ENCODE measurements at places on chromosomes 7 and 10.
A peak's percentile ranks its signal among the peaks of the same experiment; 100 is the strongest.

- DNase-seq = no peak
Observed at GRCh38 chr7:52362521-52362920, 672.9 kb upstream of the POM121L12 start.

DNA sequence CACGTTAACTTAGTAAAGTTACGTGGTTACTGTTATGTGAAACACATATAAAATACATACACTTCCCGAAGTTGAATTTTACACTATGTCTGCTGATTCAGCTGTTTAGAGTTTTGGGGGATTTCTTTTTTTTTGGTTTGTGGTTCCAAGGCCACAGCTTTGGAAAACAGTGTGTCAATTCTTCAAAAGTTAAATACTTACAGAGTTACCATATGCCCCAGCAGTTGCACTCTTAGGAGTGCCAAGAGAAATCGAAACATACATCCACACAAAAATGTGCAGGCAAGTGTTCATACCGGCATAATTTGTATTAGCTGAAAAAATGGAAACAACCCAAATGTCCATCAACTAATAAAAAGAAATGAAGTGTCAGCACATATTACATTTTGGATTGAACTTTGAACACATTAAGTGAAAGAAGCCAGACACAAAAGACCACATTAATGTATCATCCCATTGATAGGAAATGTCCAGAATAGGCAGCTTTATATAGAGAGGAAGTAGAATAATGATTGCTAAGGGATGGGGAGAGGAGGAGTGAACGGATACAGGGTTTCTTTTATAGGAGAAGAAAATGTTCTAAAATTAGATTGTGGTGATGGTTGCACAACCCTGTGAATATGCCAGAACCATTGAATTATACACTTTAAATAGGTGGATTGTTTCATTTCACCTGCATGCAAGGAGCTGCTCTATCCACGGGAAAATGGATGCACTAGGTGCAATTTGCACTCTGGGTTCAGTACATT, 17.6 kb downstream of the APBB1IP start:
- DNase-seq = no peak

GRCh38 chr10:78969719-78970118, 99.0 kb upstream of the ZMIZ1 start:
- no peak for DNase-seq

DNA sequence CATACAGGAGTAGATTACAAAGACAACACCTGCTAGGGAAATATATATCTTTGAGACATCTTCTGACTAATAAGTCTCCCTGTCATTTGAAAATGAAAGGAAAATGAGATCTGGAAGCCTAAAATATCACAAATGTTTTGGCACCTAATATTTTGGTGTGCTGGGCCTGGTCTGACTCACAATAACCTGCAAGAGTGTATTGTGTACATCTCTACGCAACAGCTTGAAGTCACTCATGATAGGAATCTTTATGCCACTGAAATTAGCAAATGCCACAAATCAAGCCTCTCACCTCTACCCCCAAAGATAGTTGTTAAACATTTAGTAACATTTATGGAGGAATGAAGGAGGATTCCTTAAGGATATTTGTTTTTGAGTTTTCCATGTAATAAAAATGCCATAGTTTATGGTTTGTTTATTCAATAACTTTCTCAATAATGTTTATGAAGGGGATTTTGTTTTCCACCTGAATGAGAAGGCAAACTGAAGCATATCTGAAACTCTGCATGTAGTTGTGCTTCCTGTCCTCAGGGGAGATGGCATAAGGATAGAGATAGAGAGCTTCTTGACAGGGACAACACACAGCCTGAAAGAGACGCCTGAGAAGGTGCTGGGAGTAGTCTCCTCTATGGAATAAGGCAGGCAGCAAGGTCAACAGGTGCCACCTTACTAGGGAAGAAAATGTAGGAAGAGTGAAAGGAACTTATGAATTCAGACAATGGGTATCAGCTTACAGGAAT, 197.4 kb downstream of the AHR start:
- no peak for DNase-seq

DNA sequence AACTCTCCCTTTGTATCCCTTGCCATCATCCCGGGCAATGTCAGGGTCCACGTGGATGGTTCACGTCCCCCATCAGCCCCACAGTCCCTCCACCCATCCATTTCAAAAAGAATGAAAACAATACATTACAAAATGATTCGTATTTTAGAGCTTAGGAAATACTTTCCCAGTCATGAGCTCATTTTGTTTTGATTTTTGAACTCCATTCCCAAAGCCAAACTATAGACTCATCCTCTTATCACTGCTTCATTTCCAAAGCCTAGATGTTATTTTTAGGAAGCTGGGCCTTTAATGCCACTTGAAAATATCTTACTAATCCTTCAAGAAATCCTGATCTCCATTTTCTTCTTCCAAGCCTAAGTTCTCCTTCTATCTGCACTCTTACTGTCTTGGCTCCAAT, 72.1 kb downstream of the WNT2 start:
- no peak for DNase-seq

GRCh38 chr10:5490032-5490431, 9.3 kb downstream of the CALML5 start:
- no peak for DNase-seq

DNA sequence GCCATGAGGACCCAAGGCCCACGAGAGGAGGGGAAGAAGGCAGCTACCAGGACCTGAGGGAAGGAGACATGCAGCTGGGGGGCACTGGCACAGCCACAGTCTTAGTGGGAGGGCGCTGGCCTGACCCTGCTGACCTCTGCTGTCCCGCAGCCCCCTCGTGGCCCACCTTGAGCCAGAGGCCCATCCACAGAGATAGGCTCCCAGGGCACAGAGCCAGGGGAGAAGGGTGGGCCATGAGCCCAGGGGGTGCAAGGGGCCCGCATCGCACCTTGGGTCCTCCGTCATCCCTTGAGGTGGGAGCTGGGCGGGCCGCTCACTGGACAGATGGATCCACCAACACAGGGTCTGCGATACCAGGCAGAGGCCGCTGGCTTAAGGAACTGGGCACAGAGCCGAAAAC, 387.7 kb upstream of the PFKP start:
- no peak for DNase-seq

DNA sequence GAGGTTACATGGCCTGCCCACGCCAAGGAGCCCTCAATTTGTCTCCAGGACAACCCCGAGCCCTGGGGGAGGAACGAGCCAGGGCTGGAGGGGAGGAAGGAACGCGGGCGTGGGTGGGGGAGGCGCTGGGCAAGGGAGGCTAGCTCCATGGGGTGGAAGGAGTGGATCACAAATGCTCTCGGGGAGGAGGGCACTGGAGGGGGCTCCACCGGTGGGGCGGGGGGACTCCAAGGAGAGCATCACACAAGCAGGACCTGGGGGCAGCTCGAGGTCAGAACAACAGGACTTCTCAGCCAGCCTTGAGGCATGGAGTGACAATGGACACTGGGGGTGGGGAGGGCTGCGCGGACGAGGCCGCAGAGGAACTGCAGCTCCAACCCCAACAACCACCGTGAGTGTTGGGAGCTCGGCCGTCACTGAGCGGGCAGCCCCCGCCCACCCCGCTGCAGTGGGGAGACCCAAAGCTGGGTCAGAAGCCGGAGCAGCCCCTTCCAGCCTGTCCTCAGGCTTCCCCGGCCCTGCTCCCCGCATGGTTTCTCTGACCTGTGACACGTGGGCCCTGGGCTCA, 41.1 kb downstream of the STK32C start:
- no peak for DNase-seq

DNA sequence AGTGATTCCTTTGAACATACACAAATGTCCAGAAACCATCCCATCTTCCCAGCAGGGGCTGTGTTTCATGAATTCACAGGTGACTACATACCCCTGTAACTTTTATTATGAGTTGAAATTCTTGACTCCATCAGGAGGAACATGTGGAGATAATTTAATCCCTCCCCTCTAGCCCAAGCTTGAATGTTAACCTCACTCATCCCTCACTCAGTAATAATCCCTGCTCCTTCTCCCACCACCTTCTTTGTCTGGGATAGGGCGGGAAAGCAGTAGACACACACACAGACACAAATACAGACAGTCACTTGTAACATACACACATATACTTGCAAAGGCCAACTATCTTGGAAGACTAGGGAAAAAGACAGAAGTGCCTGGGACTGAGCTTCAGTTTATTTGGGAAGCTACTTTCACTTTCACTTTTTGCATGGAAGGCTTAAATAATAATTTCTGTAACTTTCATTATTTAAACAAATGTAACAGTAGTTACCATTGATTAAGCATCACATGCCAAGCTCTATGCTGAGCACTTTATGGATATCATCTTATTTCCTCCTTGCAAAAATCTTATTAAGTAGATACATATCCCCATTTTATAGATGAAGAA, 7.3 kb downstream of the AASS start:
- DNase-seq = no peak

GRCh38 chr7:147276783-147277370, 1160.3 kb downstream of the CNTNAP2 start:
- no peak for DNase-seq

DNA sequence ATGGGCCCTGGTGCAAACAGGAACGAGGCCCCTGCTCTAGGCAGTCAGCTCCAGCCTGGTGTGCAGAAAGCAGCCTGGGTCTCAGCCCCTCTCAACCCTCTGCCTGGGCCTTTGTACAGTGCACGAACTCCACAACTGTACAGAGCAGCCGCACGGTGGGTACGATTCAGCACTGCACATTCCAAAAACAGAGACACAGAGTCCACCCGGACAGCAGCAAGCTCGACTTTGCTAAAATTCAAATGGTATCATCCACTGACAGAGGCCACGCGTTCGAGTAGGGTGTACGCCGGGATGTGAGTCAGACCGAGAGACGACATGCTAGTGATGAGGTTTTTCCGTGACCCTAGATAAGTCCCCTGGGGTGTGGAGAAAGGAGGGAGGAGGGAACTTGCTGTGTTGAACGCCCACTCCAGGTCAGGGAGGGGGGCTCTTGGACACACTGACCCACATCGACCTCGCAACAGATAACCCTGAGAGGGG, 65.6 kb upstream of the PDGFA start:
- peak; percentile 56 for DNase-seq

GRCh38 chr10:17062009-17062408, 67.6 kb downstream of the CUBN start:
- no peak for DNase-seq

DNA sequence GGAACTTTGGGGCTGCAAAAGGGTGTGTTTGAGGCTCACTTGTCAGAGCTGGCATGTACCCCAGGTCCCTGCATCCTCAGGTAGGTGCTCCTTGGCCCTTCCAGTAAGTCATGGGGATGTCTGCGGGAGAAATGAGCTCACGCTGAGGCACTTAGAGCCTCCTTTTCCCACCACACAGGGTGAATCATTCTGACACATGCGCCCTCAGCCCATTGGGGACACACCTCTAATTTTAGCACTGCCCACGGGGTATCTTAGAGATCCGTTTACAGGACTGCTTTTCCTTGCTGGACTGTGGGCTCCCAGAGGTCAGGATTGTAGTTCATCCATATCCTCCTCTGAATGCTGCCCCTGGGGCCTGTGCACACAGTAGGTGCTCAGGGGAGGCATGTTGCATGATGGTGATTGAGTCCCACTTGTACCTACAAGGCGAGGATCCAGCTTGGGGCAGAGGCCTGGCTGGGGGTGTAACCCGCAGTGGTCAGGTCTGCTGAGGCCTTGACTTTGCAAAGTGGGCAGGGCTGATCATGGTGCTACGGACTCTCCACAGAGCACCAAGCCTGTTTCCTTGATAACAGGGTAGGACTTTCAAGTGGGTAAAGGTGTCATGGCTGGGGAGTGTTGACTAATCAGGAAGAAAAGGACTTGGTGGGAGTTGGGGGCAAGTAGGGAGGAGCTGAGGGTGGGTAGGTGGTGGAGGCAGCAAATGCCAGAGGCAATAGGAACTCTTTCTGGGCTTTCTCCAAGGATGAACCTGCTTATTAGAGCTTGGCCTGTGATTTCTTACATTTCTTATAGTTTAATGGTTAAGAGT, 5.8 kb downstream of the TSPAN15 start:
- no peak for DNase-seq

- DNase-seq = no peak
Observed at GRCh38 chr10:100327007-100327717, 2.9 kb downstream of the PKD2L1 start.

GRCh38 chr10:43708262-43708661, 59.6 kb upstream of the ZNF32 start:
- DNase-seq = no peak

GRCh38 chr10:46552526-46553237, 3.8 kb downstream of the GPRIN2 start:
- DNase-seq = no peak

DNA sequence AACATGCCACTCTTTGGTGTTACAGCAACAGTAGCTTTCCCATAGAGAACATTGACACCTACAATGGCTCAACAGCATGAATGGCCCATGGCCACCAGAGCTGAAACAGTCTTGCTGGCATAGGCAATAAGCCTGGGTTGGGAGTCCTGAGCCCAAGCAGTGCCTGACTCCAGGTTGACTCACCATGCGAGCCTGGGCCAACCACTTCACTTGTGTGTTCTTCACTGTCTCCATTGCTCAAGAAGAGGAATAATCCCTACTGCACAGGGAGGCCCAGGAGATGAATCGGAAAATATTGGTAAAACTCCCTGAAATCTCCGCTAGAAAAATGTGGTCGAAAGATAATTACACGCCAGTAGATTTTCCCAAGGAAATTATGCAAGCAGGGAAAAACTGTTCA, 89.2 kb upstream of the INHBA start:
- no peak for DNase-seq

GRCh38 chr10:79070081-79070605, 1.4 kb downstream of the ZMIZ1 start:
- no peak for DNase-seq

DNA sequence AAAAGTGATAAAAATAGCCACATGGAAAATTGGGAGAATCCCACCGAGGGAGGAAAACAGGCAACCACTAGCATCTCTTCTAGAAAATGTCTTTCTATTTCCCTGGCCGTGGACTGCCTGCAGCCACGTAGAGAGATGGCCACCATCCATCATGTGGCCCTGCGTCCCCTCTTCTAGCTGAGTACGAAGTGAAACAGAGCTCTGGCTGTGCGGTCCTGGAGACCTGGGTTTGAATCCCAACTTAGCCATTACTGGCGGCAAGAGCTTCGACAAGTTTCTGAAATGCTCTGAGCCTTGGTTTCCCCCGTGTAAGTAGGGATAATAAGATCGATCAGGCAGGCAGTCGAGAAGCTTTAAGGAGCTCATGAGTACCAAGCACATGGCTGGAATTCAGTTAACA, 32.9 kb downstream of the ZCCHC24 start:
- no peak for DNase-seq

DNA sequence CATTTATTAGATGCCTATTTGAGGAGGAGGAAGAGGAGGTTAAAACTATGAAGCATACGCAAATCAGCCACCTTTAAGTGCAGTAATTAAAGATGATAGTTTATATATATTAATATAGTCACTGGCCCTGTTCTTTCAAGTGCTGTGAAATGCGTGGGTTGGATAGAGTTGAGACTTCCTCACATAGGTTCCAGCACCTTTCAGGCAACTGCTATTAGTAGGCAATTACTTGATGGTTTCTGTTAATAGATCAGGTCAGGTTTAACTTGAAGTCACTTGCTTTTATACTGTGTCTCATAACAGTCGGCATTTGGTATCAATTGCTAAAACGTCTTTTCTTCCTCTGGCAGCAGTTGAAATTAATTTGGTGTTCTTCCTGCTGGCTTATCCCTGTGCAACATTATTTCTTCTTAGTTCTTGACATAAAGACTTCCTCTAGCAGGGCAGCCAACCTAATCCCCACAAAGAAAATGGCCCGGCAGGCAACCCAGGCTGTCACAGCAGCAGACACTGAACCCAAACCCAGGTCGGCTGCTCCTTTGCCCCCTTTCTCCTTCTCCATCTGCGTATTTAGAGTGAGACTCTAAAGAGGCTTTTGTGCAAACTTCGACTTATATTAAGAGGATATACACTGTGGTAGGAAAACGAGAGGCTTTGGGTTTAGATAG, 35.3 kb upstream of the BET1 start:
- DNase-seq = no peak
